ENCODE measurements at places on chromosomes 1 and 21. TPM values are rescaled to one million over a fixed set of nuclear protein-coding genes. Genes with fewer than 3 reads are reported as not detected.

Gene FYB2
- total RNA-seq: not detected

Gene ROR1
- 9.1 TPM for total RNA-seq

Gene C1orf185
- total RNA-seq: not detected

Gene OR10Z1
- total RNA-seq: not detected

Gene CYP4X1
- total RNA-seq: not detected

Gene GJA9
- not detected for total RNA-seq

All from smooth muscle cell of the umbilical artery (primary cell).